Dermis lymphatic vessel endothelial cell (primary cell): ENCODE measurements at places on chromosomes 1 and 21. TPM values are rescaled to one million over a fixed set of nuclear protein-coding genes. Genes with fewer than 3 reads are reported as not detected.

The CNKSR1 gene
- not detected in 2 replicates for total RNA-seq

The COL9A2 gene
- total RNA-seq: 0.69 and 0.87 TPM in 2 replicates

The GBP7 gene
- not detected in 2 replicates for total RNA-seq

The LRRC38 gene
- total RNA-seq: 0.11 TPM in 1 of 2 replicates, not detected in the other

The KLF17 gene
- not detected in 2 replicates for total RNA-seq

The DIO1 gene
- not detected in 2 replicates for total RNA-seq
